ENCODE measurements at places on chromosomes 4 and X.
A peak's percentile ranks its signal among the peaks of the same experiment; 100 is the strongest.

DNA sequence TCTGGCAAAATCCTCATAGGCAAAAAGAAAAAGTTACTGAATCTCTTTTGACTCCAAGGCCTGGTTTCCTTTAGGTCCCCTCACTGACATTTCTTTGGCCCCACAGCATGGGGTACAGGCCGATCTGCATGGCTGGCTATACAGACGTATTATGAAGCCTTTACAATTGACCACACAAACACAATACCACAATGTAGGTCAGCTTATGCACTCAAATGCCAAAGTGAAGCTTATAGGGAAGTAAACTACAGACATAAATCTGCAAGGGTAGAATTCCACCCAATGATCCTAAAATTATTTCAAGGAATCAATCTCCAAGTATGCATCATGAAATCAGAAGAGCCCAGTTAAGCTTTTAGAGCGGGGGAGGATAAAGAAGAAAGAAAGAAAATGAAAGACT, 20.7 kb downstream of the STX18 start:
- H3K27ac ChIP-seq, result peak overlapping the region; percentile 27
- H3K4me3 ChIP-seq, result no peak overlapping the region
- no peaks in the 10 kb centered on the region for H3K27me3 ChIP-seq
- no peaks in the 10 kb centered on the region for H3K36me3 ChIP-seq

GRCh38 chr4:145498430-145498829, 16.8 kb downstream of the SMAD1 start:
- H3K36me3 ChIP-seq, result no peaks in the 10 kb centered on the region
- no peaks in the 10 kb centered on the region for H3K27me3 ChIP-seq
- DNase-seq, result no peak
- H3K4me1 ChIP-seq, result no peaks in the 10 kb centered on the region
- H3K4me3 ChIP-seq, result no peak overlapping the region

DNA sequence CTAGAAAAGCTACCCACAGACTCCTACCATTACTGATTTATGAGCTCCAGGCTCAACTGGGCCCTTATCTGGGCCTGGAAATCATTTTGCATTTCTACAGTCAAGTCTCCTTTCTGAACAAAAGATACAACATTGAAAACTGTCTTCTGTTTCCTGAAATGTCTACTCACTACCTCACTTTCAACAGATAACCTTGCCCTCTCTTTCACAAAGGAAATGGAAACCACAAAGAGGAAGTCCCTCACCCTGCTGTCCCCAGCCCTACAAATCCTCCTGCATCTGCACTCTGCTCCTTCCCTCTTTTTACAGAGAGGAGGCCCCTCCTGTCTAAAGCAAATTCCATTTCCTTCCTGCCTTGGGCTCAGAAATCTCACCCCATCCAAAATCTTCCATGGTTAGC, 24.8 kb upstream of the CYBB start:
- no peak overlapping the region for H3K4me3 ChIP-seq
- no peaks in the 10 kb centered on the region for H3K36me3 ChIP-seq
- no peaks in the 10 kb centered on the region for H3K4me1 ChIP-seq
- no peak for DNase-seq

DNA sequence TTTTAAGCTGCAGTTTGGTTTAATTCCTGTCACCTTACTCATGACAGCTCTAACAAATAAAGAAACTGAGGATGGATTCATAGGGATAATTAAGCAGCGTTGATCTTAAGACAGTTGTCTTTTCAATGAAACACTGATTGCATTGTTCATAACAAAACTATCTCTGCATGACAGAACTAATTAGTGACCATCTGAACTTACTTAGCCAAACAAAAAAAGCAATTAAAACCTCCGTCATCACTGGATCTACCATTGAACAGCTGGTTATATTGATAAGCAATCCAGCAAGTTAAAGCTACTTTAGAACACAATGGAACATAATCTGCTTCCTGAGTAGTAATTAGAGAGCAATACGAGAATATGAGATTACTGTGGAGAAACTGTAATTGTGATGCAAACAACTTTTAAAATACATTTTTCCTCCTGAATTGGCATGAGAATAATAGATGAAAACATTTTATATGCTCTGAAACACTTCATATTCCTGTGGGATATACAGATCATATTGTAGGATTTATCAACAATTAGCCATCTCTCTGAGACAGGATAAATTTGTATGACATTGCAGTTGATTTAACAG, 2576.8 kb downstream of the PCDH7 start:
- no peak overlapping the region for H3K4me3 ChIP-seq
- no peaks in the 10 kb centered on the region for H3K27me3 ChIP-seq
- H3K27ac ChIP-seq, result no peak overlapping the region
- no peaks in the 10 kb centered on the region for H3K4me1 ChIP-seq
- no peak for DNase-seq

- H3K27me3 ChIP-seq, result no peaks in the 10 kb centered on the region
- H3K4me3 ChIP-seq, result no peak overlapping the region
- peaks cover 3% of the 10 kb centered on the region for H3K4me1 ChIP-seq
Observed at GRCh38 chr4:57672846-57673433, 562.8 kb upstream of the IGFBP7 start.

DNA sequence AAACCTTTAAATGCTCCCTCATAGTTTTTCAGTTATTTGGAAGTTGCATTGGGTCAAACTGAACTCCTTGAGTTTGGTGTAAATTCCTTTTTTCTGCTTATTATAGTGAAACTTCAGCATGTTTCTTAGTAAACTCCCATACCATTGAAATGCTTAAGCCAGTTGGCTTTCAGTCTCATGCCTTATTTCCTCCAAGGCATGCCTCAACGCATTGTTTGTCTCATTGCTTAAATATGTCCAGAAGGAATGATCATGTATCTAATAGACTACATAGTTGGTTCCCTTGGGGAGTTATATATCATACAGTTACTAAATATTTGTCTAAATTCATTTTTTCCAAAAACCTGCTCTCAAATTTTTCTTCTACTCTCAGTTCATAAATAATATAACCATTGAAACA, 114.0 kb downstream of the STOX2 start:
- H3K36me3 ChIP-seq, result no peaks in the 10 kb centered on the region
- no peak overlapping the region for H3K4me3 ChIP-seq
- H3K27me3 ChIP-seq, result no peaks in the 10 kb centered on the region
- DNase-seq, result no peak
- no peaks in the 10 kb centered on the region for H3K4me1 ChIP-seq

- no peak for DNase-seq
- no peak overlapping the region for H3K4me3 ChIP-seq
- no peak overlapping the region for H3K27ac ChIP-seq
- no peaks in the 10 kb centered on the region for H3K27me3 ChIP-seq
- H3K36me3 ChIP-seq, result peaks cover 41% of the 10 kb centered on the region
Observed at GRCh38 chr4:145034727-145035211, 63.2 kb downstream of the ANAPC10 start.

DNA sequence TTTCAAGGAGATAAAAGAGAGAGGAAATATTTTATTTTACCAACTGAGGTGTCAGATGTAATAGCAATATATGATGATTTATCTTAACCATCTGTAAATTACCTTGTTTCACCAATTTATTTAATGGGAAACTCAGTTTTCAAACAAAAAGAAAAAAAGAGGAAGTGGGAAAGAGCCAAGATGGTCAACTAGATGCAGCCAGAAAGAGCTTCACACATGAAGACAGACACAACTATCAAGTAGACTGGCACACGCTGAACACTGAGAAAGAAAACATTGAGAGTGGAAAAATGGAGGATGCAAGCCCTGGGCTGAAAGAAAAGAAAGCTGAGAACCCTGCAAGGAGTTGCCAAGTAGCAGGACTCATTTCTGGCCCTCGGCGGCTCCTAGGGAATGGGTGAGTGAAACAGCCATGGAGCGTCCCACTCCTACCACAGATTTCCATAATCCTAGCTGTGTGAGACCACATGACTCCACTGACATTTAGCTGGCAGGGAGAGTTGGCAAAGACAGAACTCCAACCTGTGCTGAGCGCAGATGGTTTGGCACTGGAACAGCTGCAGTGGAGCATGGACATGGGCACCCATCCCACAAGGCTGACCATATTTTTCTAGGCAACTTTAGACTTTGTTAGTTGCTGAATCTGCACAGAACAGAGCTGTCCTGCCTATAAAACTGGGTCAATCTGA, 409.3 kb downstream of the FAM47B start:
- DNase-seq, result no peak
- no peaks in the 10 kb centered on the region for H3K4me1 ChIP-seq
- H3K36me3 ChIP-seq, result no peaks in the 10 kb centered on the region
- no peaks in the 10 kb centered on the region for H3K27me3 ChIP-seq
- no peak overlapping the region for H3K27ac ChIP-seq
- H3K4me3 ChIP-seq, result no peak overlapping the region

GRCh38 chr4:146654687-146655520, 16.2 kb downstream of the POU4F2 start:
- no peaks in the 10 kb centered on the region for H3K36me3 ChIP-seq
- DNase-seq, result peak; percentile 86
- no peaks in the 10 kb centered on the region for H3K4me1 ChIP-seq
- H3K27ac ChIP-seq, result peak overlapping the region; percentile 62

GRCh38 chr4:87961993-87962392, 13.5 kb upstream of the SPP1 start:
- no peaks in the 10 kb centered on the region for H3K27me3 ChIP-seq
- no peak overlapping the region for H3K4me3 ChIP-seq
- H3K36me3 ChIP-seq, result no peaks in the 10 kb centered on the region
- H3K4me1 ChIP-seq, result no peaks in the 10 kb centered on the region
- no peak overlapping the region for H3K27ac ChIP-seq
- no peak for DNase-seq

DNA sequence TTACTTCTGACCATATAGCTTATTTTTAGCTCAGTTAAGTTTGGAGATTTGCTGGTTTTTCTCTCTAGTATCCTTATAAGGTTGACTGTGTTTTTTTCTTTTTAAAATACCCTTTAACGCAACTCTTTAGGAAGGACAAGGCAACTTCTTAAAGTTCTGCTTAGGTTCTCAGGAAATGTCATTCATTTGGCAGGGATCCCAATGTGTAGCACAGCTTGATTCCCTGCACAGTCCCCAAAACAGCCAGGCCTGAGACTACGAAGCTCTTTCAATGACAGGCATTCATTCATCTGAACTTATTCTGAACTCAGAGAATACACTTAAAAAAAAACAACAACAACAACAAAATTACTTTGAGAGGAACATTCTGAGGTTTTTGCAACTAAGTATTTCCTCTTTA, 1765.8 kb downstream of the PCDH7 start:
- no peaks in the 10 kb centered on the region for H3K27me3 ChIP-seq
- H3K4me1 ChIP-seq, result no peaks in the 10 kb centered on the region
- H3K36me3 ChIP-seq, result no peaks in the 10 kb centered on the region
- H3K27ac ChIP-seq, result no peak overlapping the region
- DNase-seq, result no peak
- H3K4me3 ChIP-seq, result no peak overlapping the region

GRCh38 chr4:8740666-8741395, 130.8 kb downstream of the HMX1 start:
- H3K4me3 ChIP-seq, result no peak overlapping the region
- DNase-seq, result peak; percentile 36
- no peaks in the 10 kb centered on the region for H3K36me3 ChIP-seq
- H3K4me1 ChIP-seq, result no peaks in the 10 kb centered on the region
- H3K27me3 ChIP-seq, result no peaks in the 10 kb centered on the region

DNA sequence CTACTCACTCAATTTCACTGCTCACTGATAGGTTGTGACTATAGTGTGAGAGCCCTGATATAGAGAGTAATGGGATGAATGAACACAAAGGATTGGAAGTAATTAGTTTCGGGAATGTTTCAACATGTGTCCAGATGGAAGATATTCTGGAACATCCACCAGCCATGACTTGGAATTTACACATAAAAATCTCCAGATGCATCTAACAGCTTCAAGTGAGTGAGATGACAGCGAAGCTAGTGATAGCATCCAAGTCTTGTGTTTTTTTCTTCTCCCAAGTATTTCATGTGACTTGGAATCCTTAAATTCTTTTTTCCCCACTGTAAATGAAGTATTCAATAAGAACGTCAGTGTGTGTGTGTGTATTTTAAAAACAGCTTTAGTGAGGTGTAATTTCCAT, 82.1 kb downstream of the CLDN34 start:
- H3K27me3 ChIP-seq, result no peaks in the 10 kb centered on the region
- no peak overlapping the region for H3K27ac ChIP-seq
- H3K4me3 ChIP-seq, result no peak overlapping the region
- H3K36me3 ChIP-seq, result no peaks in the 10 kb centered on the region
- H3K4me1 ChIP-seq, result no peaks in the 10 kb centered on the region
- DNase-seq, result no peak

GRCh38 chrX:1221296-1221845, 8.9 kb upstream of the CRLF2 start:
- H3K27ac ChIP-seq, result no peak overlapping the region
- no peaks in the 10 kb centered on the region for H3K36me3 ChIP-seq
- H3K27me3 ChIP-seq, result no peaks in the 10 kb centered on the region
- no peaks in the 10 kb centered on the region for H3K4me1 ChIP-seq

DNA sequence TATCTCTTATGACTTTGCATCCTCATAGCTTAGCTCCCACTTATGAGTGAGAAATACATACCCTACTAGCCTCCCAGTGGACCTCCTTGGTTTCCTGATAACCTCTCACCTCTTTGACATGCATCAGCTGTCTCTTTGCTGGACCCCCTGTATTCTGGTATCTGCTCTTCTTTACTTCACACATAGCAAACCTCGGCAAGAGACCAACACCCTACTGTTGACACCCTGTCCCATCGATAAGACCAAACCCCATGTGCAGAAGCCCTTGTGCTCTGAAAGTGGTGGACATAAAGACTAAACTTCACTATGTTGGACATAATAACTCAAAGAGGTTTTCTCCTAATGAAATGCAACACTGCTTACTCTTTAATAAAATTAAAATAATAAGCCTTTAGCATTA, 75.7 kb downstream of the RNF150 start:
- H3K4me1 ChIP-seq, result no peaks in the 10 kb centered on the region
- H3K4me3 ChIP-seq, result no peak overlapping the region
- H3K27ac ChIP-seq, result no peak overlapping the region
- H3K36me3 ChIP-seq, result no peaks in the 10 kb centered on the region

DNA sequence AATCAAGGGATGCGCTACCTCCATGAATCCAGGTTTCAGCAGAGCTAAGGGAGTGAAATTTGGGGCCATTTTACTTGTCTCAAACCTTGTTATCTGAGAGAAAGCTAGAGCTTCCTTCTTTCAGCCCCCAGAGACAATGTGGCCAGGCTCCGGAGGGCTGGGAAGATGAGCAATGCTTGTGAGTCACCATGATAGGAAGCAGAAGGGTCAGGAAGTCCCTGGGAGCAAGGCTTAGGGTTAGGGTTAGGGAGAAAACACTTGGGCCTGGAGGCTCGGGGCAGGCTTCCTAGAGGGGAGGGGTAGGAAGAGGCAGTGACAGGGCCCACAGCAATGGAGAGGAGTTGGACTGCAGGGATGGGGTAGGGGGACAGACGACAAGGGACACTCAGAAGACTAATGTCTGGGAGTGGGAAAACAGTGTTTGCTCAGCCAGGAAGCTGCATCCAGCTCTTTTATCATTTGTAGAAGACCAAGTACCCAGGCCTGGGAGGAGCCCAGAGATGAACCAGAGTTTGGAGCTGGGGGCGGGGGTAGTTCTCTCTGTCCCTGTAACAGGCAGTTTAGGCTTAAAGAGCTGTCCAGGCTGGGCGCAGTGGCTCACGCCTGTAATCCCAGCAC, 16.4 kb upstream of the PORCN start:
- no peaks in the 10 kb centered on the region for H3K4me1 ChIP-seq
- DNase-seq, result no peak
- H3K27me3 ChIP-seq, result no peaks in the 10 kb centered on the region
- peaks cover 2% of the 10 kb centered on the region for H3K36me3 ChIP-seq

- H3K27me3 ChIP-seq, result no peaks in the 10 kb centered on the region
- H3K4me3 ChIP-seq, result no peak overlapping the region
- no peak for DNase-seq
- no peak overlapping the region for H3K27ac ChIP-seq
Observed at GRCh38 chr4:153521478-153521877, 55.3 kb downstream of the TMEM131L start.

- no peak overlapping the region for H3K27ac ChIP-seq
- H3K27me3 ChIP-seq, result peaks cover 5% of the 10 kb centered on the region
Observed at GRCh38 chr4:146142768-146143167, 32.8 kb upstream of the LSM6 start.
